Renal cortex interstitium (tissue), 15 donors: ENCODE measurements at places on chromosomes 16 and 17. TPM values are rescaled to one million over a fixed set of nuclear protein-coding genes. Genes with fewer than 3 reads are reported as not detected.

GRCh38 chr17:2282297-2282873, 21.2 kb downstream of the SMG6 start:
- DNase-seq = peak; percentile 60

GRCh38 chr17:64355536-64356303, 34.9 kb downstream of the PECAM1 start:
- DNase-seq = no peak

The CHRNE gene
- 2.8 TPM for polyA plus RNA-seq

GRCh38 chr16:49967012-49967559, 57.9 kb upstream of the CNEP1R1 start:
- no peak for DNase-seq

- DNase-seq = no peak
Observed at GRCh38 chr16:75452464-75453190, 11.9 kb downstream of the TMEM170A start.

- no peak for DNase-seq
Observed at GRCh38 chr16:79265196-79265595, 335.3 kb downstream of the MAF start.

DNA sequence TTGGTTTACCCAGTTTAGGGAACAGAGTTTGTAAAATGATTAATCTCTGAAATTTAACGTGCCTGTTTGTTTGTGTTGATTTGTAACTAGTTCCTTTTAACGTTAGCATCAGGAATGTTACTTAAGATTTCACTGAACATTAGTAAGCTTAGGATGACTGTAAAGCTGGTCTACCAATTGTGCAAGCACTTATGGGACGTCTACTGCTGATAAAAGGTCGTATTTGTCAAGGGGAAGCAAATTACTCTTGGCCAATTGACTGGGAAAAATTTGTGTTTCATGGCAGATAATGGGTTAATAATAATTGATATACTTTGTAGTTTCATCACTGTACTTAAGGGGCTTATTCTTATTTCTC, 11.8 kb downstream of the METTL9 start:
- DNase-seq = no peak

DNA sequence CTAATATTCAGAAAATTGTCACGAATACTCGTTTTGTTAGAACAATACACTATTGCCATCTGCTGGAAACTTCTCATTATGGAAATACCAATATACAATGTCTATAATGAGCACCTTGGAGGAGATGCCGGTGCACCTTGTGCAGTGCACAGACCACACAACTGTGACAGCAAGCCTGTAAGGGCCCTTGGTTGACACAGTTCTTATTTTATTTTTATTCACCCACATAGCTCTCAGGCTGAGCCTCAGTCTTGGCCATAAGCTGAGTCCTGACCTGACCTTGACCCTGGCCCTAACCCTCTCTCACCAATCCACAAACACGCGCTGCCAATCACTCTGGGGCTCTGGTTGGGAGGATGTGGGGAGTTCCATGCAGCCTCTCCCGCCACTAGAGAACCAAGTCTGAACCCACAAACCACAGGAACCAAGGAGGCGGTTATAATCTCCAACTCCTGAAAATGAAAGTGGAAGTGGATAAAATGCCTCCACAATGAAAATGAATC, 7.6 kb downstream of the AIPL1 start:
- no peak for DNase-seq

GRCh38 chr17:29155966-29156338, 24.2 kb downstream of the MYO18A start:
- DNase-seq = peak; percentile 49

GRCh38 chr16:70577256-70577698, 53.7 kb downstream of the SF3B3 start:
- DNase-seq = no peak

- DNase-seq = no peak
Observed at GRCh38 chr17:6108382-6108781, 38.2 kb downstream of the WSCD1 start.

The HOXB13 gene
- not detected for polyA plus RNA-seq

The TXNDC11 gene
- 41.7 TPM for polyA plus RNA-seq

The SOX9 gene
- 19.9 TPM for polyA plus RNA-seq

- DNase-seq = no peak
Observed at GRCh38 chr16:28069971-28070794, 6.7 kb upstream of the GSG1L start.

GRCh38 chr16:25370541-25370940, 112.9 kb upstream of the ZKSCAN2 start:
- DNase-seq = no peak

- DNase-seq = no peak
Observed at GRCh38 chr17:14245629-14246028, 9.0 kb upstream of the CDRT15 start.

- DNase-seq = no peak
Observed at GRCh38 chr16:27951489-27952120, 111.9 kb downstream of the GSG1L start.

DNA sequence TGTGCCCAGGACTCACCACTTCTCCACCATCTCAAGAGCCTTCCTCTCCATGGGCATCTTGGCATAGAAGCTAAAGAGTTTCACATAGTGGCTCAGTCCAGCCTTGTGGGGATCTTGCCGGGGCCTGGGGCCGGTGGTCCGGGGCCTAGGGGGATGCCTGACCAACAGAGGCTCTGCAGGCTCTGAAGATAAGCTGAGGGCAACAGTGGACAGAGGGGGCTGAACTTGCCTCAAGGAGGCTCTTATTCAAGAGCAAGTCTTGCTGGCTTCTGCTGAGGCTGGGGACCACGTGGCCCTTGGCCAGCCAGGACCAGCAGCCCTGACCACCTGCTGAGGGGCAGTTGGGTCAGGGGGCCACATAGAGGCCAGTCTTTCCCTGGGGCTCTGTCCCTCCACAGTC, 13.5 kb upstream of the THAP11 start:
- DNase-seq = no peak

The ABCC12 gene
- 0.03 TPM for polyA plus RNA-seq

GRCh38 chr17:58677194-58677880, 14.5 kb downstream of the TEX14 start:
- no peak for DNase-seq

The RAB26 gene
- 2.6 TPM for polyA plus RNA-seq

DNA sequence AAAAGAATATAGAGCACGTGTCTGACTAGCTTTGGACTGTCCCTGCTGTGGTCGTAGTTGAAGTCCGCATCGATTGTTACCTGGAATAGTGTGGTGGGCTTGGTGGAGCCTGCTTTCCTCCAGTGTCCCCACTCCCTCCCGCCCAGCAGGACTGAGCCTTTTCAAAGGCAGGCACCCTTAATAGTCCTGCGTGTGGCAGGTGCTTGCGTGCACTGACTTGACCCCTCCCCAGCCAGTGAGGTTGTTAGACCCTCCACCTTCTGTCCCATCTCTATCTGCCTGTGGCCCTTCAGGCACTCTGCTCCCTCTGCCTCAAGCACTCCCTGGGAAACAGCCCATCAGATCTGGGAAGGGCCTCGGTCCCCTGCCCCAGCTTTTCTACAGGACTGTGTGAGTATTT, 36.6 kb downstream of the TMEM11 start:
- DNase-seq = no peak

DNA sequence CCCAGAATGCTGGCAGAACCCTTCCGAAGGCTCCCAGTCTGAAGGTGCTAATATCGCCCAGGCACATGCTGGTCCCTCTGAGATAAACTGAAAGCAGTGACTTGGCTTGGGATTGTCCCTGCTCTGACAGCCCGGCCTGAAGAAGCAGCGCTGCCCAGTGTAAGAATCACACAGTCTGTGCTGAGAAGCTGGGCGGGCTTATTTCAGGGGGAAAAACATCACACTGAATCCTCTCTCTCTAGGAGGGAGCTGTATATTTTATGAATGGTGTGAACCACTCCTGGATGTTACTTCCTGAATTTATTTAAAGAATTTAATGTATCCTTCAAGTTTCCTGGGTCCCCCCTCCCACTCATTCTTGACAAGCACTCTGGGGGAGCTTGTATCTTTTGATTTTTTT, 36.3 kb downstream of the GAS7 start:
- DNase-seq = no peak

DNA sequence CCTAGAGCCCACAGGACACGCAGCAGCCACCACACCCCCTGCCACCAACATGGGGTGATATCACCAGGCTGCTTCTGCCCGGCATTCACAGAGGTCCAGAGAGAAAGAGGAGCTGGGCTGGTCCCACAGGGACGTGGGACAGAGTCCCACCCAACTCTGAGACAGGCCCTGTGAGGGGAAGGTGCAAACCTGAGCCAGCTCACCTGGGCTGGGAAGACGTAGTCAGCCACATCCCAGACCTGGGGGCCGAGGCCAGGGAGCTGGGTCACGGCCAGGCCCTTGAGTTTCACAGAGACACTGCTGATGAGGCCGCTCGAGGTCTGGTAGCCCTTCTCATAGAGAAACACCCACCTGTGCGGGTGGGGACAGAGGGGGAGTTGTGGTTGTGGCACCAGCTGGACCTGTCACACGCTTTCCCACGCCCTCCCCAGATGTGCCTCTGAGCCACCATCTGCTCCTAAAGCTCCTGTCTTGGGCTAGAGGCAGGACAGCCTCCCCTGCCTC, 11.2 kb downstream of the P2RX1 start:
- no peak for DNase-seq

- DNase-seq = no peak
Observed at GRCh38 chr16:49822649-49823370, 33.1 kb downstream of the ZNF423 start.

GRCh38 chr17:67353929-67354574, 12.3 kb downstream of the PSMD12 start:
- DNase-seq = no peak

GRCh38 chr17:18235743-18236256, 10.4 kb downstream of the LLGL1 start:
- no peak for DNase-seq

DNA sequence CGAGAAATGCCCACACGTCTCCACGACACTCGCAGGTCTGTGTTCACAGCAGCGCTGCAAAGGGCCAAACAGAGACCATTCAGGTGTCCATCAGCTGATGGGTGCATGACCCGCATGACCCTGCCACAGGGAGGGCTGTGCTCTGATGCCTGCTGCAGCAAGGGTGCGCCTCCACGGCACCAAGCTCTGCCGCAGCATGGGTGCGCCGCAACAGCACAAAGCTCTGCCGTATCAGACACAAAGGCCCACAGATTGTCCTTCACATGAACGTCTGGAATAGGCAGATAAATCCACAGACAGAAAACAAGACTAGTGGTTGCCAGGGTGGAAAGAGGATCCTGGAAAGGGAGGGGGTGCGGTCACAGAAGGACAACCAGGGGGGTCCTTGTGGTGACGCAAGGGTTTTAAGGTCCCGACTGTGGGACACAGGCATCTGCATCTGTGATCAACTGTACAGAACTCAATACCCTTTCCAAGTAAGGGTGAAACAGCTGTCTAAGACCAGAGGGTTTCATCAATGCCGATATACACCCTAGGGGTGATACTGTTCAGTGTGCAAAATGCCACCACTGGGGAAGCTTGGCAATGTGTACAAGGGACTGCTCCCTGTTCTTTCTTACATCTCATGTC, 121.0 kb downstream of the ANKRD11 start:
- no peak for DNase-seq

DNA sequence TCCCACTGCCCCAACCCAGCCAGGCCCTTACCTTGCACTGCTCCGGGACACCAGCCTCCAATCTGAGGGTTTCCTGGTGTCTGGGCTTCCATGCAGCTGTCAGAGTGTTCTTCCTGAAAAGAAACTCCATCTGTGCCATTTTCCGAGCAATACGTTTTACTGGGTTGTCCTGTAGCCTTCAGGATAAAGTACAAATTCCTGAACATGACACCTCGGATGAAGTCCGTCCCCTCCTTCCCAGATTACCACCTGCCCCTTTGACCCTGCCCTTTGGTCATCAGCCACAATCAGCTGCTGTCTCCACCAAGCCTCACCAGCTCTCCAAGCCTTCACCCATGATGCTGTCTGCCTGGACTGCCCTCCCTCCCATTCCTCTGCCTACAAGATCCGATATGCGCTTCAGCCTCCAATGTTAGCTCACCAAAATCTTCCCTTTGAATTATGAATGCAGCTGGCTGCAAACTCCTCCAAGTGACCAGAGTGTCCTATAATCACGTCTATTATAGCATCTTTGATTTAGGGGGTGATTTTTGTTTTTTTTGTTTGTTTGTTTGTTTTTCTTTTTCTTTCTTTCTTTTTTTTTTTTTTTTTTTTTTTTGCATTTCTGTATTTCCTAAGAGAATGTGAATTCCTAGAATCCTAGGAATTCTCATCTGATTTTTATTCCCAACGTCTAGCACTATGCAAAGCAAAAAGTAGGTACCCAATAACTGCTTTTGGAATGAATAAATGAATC, 60.6 kb upstream of the KIFC3 start:
- no peak for DNase-seq

The MRPL28 gene
- polyA plus RNA-seq = 65.3 TPM

The SP6 gene
- 3.9 TPM for polyA plus RNA-seq

DNA sequence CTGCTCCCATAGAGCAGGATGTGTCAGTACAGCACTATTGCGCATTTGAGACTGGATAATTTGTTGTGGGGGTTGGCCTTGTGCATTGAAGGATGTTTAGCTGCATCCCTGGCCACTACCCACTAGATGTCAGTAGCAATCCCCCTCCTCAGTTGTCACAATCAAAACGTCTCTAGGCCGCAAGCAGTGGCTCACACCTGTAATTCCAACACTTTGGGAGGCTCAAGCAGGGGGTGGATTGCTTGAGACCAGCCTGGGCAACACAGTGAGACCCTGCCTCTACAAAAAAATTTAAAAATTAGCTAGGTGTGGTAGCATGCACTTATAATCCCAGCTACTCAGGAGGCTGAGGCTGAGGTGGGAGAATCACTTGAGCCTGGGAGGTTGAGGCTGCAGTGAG, 48.4 kb downstream of the CENPV start:
- DNase-seq = no peak

The ADAP2 gene
- polyA plus RNA-seq = 4.0 TPM

DNA sequence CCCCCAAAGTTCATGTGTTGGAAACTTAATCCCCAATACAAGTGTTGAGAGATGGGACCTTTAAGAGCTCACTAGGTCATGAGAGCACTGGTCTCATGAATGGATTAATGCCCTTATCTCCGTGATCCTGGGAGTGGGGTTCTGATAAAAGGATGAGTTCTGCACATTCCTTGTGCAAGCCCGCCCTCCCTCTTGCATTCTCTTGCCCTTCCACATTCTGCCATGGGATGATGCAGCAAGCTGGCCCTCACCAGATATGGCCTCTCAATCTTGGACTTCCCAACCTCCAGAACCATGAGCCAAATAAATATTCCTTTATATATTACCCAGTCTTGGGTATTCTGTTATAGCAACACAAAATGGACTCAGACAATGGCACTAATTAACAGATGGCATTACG, 14.1 kb downstream of the GLG1 start:
- DNase-seq = no peak

DNA sequence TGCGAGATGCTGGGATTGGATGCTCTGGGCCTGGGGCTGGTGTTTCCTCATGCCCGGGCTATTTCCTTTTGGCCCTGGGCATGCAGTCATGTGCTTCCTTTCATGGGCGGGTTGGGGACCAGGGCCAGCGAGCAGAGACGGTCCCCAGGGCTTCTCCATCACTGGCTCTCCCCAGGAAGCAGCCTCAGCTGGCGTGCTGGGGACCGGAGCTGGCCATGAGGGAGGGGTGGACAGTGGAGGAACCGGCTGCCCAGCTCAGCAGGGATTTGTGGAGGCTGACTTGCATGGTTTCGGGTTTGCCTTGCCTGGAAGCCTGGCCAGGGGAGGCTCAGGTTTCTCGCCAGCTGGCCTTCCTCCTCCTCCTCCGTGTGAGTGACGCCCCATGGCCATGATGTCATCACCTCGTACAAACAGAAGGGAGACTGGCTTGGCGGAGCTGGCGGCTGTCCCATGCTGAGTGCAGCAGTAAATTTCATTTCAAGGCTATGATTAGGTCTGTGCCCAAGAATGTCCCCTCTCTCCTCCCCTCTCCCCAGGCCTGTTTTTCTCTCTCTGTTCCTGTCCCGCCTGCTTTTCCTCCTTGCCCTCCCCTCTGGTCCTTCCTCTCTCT, 8.9 kb upstream of the TIMP2 start:
- peak; percentile 87 for DNase-seq
